ENCODE measurements at places on chromosomes 4 and X.
A peak's percentile ranks its signal among the peaks of the same experiment; 100 is the strongest.

DNA sequence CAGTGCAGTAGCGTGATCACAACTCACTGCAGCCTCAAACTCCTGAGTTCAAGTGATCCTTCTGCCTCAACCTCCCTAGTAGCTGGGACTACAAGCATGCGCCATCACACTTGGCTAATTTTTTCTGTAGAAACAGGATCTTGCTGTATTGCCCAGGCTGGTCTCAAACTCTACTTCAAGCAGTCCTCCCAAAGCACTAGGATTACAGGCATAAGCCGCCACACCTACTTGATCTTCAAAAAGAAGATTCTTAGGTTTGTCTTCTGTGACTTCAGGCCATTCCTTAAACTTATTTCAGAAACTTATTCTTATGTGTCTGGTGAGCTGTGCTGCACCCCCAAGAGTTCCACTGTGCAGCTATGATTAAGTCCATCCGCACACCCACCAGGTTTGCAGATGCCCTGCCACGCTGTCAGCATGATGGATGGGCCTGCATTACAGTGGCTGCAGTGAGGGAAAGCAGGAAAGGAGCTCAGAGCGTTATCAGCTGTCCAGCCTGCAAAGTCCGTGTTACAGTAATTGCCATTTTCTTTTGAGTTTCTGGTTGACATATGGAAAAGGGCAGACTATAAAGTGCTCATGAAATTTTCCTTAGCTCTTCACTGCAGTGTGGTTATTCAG is 146.6 kb downstream of the AASDH start:
- DNase-seq, result no peak

GRCh38 chr4:143046454-143046853 is 138.3 kb upstream of the USP38 start:
- DNase-seq, result peak; percentile 26

GRCh38 chr4:123547216-123548165 is 150.9 kb downstream of the SPRY1 start:
- peak; percentile 89 for DNase-seq

GRCh38 chr4:153409924-153410501 is 56.1 kb upstream of the TMEM131L start:
- no peak for DNase-seq

DNA sequence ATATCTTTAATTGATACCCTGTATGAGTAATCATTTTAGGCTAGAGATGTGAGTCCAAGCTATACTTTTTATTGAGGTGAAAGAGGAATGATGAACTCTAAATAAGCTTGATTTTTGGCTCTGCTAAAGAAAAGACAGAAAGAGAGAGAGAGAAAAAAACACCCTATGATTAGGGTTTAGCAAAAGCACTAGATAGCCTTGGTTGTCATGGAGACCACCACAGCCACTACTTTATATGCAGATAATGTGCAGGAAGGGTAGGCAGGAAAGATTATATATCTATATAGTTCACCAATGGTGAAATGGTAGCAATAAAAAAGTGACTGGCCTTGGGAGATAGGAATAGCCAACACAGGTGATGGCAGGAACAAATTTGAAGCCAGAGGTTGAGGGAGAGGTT is 69.9 kb upstream of the CAMK2D start:
- no peak for DNase-seq

DNA sequence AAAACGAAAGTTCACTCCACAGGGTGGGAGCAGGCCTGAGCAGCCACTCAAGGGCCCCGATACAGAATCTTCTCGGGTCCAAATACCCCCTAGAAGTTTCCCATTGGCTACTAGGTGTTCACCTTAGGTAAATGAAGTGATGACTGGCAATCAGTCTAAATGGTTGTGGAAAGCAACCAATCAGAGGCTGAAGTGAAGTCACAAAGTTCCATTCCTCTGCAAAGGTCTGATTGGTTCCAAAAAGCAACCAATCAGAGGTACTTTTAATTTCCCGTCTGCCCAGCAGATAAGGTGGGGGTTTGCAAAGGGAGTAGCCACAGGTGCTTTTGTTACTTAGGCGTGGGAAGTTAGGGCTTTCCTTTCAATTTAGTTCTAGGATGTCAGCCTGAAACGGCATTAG is 58.2 kb upstream of the NKAP start:
- DNase-seq, result no peak

DNA sequence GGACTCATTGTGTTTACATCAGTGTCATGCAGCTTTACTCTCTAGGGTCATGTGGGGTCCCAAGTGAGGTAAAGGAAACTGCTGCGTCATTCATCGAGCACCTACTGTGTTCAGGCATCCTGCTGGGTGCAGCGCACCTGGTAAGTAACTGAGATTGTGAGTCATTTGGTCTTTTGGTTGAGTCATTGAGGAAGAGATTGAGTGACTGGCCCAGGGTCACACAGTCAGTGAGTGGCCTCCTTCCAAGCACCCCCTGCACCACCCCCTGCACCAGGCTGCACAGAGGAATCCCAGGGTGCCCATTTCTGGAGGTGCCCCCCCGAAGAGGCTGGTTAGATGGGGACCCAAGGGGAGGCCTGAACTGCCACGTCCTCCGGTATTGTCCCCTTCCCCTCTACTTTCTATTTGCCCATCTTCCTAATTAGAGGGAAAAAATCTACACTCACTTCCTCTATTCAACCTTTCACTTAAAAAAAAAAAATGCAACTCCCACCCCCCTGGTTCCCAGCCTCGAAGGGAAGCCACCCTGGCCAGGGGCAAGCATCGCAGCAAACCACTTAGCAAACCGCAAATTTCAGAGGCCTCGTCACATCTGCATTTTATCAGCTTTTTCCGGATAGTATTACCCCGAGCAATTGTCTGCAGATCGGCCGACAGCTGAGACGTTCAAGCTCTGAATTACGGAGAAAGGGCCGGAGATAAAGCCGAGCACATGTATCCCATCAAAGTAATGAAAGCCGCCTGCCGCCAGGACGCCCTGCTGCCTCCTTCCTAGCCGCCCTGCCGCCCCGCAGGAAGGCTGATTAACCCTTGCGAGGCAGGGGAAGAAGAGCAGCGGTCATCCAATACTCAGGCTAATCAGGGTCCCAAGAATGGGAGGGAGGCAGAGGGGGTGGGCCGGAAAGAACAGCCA is 96.3 kb upstream of the MSX1 start:
- DNase-seq, result peak; percentile 72

- DNase-seq, result no peak
Measured at GRCh38 chr4:156472624-156473023, 499.0 kb downstream of the PDGFC start.

DNA sequence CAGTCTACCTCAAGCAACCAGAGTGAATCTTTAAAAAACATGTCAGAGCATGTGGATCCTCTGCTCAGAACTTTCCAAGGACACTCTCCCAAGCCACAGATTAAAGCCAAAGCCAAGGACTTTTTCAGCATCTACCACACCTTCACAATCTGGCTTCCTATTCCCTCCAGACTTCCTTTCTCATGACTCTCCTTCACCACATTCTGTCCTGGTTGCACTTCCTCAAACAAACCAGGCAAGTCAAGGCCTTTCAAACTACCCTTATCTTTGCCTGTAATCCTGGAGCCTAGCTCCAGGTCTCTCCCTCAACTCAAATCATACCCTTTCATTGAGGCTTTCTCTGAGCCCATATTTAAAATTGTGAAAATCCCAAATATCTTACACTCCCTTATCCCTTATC is 191.6 kb upstream of the GALNTL6 start:
- DNase-seq, result no peak

GRCh38 chr4:80680934-80681333 is 345.4 kb downstream of the CFAP299 start:
- DNase-seq, result no peak

DNA sequence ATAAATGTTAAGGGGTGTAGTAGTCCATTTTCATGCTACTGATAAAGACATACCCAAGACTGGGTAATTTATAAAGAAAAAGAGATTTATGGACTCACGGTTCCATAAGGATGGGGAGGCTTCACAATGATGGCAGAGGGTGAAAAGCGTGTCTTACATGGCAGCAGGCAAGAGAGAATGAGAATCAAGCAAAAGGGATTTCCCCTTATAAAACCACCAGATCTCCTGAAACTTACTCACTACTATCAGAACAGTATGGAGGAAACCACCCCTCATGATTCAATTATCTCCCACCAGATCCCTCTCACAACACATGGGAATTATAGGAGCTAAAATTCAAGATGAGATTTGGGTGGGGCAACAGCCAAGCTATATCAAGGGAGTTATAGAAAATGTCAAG is 329.2 kb downstream of the DTHD1 start:
- DNase-seq, result no peak

DNA sequence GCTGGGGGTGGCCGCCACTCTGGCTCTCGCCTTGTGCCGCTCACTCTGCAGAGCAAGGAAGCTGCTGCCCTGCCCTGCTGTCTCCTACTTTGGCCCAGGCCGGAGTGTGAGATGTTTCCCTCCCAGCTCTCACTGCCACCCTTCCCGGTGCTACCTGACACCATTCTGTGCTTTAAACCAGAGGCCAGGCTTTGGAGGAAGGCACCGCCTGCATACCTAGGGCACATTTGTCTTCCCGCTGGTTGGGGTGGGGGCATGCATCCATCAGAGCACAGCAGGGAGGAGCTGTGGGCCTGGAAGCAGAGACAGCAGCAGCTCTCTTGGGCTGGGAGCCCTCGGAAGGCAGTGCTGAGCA is 96.9 kb upstream of the PSAPL1 start:
- no peak for DNase-seq

DNA sequence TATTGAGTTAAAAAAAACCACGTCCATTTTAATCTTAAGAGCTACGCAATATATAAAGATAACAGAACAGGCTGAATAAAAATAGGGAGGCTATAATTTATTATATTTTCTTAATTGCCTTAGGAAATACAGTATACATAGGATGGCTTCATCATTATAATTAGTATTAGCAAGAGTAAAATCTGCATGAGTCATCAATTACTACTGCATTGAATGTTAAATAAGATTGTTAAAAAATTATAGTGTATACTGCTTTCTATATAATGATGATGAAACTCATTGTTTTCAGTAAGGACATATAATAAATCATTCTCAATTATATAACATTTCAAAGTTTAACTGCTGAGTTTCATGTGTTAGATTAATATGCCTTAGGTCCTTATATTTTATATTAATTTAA is 133.4 kb upstream of the GRID2 start:
- DNase-seq, result no peak

GRCh38 chr4:43286137-43286536 is 393.6 kb downstream of the GRXCR1 start:
- no peak for DNase-seq

- no peak for DNase-seq
Measured at GRCh38 chr4:96431094-96431493, 591.2 kb downstream of the PDHA2 start.

DNA sequence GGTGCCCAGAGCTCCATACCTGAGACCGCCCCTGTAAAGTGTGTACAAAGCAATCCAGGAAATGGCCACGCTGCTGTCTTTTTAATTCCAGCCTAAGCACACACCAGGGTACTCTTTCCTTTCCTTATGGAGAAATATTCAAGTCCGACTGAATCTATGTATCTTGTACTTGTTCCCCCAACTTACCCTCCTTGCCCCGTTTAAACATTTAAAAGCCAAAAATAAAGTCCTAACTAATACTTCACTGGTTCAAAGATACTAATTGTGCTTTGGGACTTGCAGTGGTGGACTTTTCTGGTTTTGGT is 731 bp upstream of the AMMECR1 start:
- DNase-seq, result no peak

DNA sequence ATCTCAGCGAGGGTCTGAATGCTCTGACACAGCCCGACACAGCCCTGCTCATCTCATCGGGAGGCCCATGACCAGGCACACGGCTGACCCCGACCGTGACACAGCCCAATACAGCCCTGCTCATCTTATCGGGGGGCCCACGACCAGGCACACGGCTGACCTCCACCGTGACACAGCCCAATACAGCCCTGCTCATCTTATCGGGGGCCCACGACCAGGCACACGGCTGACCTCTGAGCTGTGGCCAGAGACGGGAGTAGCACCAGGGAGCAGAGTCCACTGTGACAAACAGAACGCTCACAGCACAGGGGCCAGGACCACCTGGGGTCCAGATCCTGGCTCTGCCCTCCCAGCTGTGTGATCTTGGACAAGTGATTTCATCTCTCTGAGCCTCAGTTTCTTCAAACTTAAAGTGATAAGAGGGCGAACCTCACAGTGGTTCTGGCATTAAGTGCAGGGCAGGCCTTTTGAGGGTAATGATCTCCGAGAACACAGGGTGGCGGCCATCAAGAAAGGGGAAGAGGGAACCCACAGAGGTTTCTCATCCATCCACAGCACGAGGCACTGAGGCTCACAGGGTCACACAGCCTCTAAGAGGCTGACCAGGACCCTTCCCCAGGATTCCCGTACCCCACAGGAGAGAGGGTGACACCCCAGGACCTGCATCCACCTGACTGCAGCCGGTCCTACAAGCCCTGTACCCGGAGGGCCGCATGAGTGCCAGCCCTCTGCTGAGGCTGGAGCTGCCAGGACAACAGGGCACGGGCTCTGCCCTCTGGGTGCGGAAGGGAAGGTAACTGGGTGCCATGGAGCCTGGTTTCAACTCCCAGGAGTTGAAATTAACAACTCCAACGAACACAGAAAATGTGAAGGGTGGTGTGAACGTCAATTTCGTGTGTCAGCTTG is 60.1 kb downstream of the WFS1 start:
- DNase-seq, result no peak

DNA sequence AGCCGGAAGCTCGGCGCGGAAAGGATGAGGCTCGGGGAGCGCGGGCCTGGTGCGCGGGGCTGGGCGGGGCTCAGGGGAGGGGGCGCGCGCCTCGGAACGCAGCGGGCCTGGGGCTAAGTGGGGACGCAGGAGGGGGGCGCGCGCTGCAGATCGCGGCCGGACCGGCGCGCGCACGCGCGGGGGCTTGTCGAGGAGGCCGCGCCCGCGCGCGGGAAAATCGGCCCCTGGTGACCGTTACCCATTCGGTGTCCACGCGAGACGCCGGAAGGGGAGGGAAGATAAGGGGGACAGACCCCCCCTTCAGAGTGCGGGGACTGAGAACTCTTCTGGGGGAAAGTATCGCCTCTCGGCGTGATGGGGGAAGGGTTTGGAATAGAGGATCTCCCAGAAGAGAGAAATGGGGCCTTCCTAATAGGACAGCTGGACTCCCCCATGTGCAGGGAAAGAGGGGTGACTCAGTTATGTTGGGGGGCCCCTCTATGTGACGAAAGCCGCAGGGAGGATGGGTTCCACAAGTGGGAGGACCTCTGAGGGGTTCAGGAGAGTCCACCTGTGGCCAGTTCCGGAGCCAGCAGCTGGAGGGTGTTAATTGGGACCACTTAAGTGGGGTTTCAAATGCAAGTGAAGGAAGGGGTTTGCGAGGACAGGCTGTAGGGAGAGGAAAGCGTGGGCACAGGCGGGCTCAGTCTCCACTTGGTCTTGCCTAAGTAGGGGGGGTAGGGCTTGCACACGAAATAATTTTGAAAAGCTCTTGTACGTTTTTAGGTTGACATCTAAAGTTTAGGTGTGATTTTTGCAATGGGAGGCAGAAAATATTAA is 584 bp downstream of the SUV39H1 start:
- DNase-seq, result no peak

- peak; percentile 20 for DNase-seq
Measured at GRCh38 chrX:123884809-123885408, 25.1 kb downstream of the XIAP start.

GRCh38 chr4:134278675-134279074 is 77.1 kb upstream of the PABPC4L start:
- no peak for DNase-seq

- DNase-seq, result no peak
Measured at GRCh38 chrX:26100421-26100920, 37.7 kb upstream of the MAGEB18 start.
